Transverse colon (tissue), 4 donors: ENCODE measurements at places on chromosomes 5 and 9.

GRCh38 chr5:67515762-67516161 lies 319.2 kb upstream of the CD180 start:
- DNase-seq: no peak

DNA sequence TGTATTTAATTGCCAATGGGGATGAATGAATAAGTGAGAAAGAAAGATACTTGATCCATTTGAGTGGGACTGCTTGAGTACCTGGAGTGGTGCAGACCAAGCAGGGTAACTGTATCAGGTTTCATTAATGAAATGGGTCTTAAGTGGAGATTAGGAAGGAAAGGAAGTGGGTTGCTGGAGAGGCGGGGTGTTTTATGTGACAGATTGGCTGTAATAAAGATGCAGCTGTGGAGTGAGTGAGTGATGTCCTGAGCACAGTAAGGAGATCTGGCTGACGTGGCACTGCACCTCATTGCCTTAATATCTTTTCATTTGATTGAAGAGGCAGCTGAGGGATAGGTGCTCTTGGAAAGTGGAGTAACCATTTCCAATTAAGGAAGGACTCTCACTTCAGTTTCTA lies 161.0 kb upstream of the CCDC152 start:
- DNase-seq: no peak

GRCh38 chr5:76663573-76663972 lies 40.4 kb upstream of the F2RL2 start:
- no peak for DNase-seq

- no peak for DNase-seq
Measured at GRCh38 chr9:87640385-87640795, 85.5 kb upstream of the CTSL start.

- no peak for DNase-seq
Measured at GRCh38 chr9:97593960-97594359, 39.2 kb downstream of the TSTD2 start.

- no peak for DNase-seq
Measured at GRCh38 chr5:122101636-122102285, 23.7 kb upstream of the LOX start.

DNA sequence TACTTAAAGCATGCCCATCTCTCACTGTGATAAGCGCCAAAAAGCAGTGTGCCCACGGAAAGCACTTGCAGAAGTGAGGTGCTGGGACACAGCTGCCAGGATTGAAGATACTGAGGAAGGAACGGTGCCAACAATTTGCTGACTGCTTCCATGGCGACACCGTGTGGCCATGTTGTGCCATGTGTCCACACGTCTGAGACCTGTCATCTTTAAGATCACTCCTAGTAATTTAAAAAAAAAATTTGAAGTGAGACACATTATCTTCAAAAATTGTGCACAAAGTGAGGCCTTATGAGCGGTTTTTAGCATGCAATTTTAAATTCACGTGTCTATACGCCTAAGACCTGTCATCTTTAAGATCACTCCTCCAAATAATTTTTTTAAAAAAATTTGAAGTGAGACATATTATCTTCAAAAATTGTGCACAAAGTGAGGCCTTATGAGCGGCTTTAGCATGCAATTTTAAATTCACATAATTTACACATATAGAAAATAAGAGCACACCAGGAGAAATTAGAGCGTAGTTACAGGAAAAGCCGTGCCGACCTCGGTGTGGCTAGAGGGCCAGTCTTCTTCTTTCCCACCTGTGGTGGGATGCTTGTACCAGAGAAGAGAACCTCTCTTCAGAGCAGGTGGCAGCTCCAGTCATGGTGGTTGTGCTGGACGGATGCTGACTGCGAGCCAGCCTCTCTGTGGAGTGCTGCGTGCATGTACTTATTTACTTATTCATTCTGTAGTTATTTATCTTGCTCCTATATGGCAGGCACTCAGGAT lies 21.4 kb upstream of the FLT4 start:
- DNase-seq: peak; percentile 22
